ENCODE measurements at places on chromosomes 3 and 15.
A peak's percentile ranks its signal among the peaks of the same experiment; 100 is the strongest.

- no peak for DNase-seq
These were observed 241.7 kb upstream of the ICE2 start for GRCh38 chr15:60720493-60721256.

- DNase-seq: no peak
These were observed 23.5 kb downstream of the NOX5 start for GRCh38 chr15:69037977-69038376.

DNA sequence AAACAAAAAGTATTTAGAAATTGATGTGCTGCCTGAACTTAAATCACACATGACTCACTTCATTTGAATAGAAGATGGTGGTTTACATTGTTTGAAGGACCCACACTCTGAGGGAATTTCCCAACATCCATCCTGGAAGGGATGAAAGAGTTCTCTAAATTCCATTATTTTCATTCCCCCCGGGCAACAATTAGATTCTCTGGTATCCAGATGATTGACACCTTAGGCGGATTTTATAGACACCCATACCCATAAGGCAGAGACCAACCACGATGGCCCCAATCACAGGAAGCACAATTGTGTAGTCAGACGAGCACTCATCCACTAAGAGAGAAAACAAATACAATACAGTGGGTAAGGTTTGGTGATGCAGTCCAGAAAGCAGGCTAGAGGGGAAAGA is 24.6 kb upstream of the MCCC1 start:
- no peak for DNase-seq

GRCh38 chr15:81940467-81941451 is 105.1 kb downstream of the MEX3B start:
- no peak for DNase-seq

DNA sequence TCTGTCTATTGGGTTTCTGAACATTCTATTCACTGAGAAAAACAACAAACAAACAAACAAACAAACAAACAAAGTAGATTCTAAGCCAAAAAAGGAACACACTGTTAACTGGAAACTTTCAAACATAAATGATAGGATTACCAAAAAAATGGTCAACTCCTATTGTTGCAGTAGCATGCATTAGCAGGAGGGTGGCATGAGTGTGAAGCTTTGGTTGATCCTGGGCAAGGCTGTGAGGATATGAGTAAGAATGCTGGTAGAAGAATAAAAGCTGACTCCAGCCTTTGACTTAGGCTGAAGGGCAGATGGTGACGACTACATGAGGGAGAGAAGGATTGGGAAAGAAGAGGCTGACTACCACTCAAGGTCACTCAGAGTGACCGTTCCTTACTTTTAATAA is 810.3 kb downstream of the VGLL3 start:
- peak; percentile 7 for DNase-seq

- DNase-seq: no peak
These were observed 21.9 kb upstream of the POLR2M start for GRCh38 chr15:57684491-57685151.

DNA sequence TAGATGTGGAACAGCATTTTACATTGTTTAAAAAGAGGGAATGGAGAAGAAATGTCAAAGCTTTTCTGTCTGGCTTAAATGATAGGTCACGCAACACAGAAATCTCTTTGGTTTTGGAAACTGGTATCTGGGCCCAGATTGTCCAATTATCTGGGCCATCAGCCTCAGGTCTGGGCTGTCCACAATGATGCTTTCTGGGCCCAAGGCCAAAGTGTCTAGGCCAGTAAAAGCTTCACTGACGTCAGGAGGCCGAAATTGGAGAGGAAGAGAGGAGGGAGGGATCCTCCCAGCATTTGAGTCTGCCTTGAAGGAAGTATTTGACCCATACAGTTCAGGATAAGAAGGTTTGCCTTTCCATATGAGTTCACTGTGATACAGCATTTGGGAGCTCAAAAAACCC is 60.7 kb upstream of the ALDH1A3 start:
- DNase-seq: peak; percentile 65

GRCh38 chr3:132561003-132561402 is 36.1 kb upstream of the ACKR4 start:
- no peak for DNase-seq

DNA sequence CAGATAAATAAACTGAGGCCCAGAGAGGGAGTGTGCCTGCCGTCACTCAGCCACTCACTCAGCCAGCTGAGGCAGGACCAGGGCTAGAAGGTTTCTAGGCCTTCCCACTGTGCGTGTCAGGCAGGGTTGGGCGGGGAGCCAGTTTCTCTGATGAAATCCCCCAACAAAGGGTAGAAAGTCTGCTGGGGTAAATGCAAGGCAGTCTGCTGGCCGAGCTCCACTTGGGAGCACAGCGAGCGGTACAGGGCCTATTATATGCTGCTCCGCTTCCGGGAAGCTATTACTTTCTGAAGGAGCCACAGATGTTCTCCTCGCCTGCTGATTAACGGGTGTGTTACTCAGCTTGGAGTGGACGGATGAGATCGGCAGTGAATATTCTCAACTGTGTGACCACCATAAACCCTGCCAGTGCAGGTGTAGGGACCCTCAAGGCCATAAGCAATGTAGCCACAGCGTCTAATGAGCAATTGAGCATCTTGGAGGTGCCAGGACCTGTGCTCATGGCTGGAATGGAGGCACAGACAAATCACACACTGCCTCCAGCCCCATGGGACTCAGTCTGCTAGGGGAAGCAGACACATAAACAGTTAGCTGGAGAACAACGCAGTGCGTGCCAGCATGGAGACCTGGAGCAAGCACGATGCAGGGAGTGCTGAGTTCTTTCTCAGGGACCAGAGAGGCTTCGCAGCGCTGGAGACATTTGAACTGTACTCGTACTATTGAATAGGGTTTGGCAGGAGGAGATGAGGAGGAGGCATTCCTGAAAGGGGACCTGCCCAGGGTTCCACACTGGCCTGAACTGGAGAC is 42.1 kb downstream of the CORO2B start:
- no peak for DNase-seq

DNA sequence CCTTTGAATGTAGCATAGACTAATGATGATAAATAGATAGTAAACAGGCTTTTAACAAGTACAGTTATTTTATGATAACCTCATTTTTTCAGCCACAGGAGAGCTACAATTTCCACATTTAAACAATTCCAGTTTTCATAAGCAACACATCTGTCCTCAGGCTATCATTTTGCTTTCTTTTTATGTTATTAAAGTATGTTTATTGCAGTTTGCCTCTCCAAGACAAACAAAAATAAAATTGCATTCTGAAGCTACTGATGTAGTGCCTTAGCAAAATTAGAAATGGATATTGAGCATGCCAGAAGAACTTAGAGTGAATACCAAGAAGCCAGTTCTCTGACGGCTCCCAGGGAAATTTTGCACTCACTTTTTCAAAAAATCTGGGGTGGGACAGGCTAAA is 140.6 kb upstream of the ABHD17C start:
- no peak for DNase-seq

- DNase-seq: no peak
These were observed 1065.2 kb downstream of the ZPLD1 start for GRCh38 chr3:103499967-103500366.

DNA sequence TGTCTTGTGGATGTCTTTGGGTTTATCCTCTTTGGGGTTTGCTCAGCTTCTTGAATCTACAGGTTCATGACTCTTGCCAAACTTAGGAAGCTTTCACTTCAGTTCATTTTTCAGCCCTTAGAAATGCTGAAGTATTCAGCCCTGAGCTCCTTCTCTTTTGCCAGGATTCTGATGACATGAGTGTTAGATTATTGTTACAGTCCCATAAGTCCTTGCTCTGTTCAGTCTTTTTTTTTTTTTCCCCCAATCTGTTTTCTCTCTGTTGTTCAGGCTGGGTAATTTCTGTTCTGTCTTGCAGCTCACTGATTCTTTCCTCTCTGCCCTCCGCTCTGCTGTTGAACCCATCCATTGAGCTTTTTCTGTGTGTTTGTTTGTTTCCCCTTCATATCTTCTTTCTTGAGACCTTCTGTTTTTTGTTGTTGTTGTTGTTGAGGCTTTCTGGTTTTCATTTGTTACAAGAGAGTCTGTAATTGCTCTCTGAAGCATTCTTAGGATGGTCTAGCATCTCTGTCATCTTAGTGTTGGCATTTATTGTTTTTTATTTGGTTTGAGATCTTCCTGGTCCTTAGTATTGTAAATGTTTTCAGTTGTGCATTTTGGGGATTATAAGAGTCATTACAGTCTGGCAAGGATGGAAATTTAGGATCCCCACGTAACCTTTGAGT is 18.4 kb downstream of the LRCH3 start:
- DNase-seq: no peak

DNA sequence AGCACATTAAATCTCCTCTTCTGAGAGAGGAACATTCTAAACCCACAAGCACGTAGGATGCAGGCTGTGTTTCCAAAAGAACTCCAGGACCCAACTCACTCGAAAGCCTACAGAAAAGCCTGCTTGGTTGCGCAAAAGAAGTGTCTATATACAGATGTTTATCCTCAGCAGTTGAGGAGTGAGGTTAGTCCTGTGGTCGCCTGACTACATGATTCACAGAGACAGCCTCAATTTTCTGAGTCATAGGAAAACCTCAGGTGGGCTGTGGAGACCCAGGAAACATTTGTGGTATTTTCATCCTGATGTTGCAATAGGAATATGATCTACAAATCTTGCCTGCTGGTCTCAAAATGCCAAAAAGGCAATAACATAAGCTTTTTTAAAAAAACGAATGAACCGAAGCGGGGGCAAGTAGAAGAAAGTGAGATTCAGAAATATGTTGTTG is 183.8 kb upstream of the THRB start:
- no peak for DNase-seq

- no peak for DNase-seq
These were observed 981.9 kb downstream of the FHIT start for GRCh38 chr3:60269377-60269776.

DNA sequence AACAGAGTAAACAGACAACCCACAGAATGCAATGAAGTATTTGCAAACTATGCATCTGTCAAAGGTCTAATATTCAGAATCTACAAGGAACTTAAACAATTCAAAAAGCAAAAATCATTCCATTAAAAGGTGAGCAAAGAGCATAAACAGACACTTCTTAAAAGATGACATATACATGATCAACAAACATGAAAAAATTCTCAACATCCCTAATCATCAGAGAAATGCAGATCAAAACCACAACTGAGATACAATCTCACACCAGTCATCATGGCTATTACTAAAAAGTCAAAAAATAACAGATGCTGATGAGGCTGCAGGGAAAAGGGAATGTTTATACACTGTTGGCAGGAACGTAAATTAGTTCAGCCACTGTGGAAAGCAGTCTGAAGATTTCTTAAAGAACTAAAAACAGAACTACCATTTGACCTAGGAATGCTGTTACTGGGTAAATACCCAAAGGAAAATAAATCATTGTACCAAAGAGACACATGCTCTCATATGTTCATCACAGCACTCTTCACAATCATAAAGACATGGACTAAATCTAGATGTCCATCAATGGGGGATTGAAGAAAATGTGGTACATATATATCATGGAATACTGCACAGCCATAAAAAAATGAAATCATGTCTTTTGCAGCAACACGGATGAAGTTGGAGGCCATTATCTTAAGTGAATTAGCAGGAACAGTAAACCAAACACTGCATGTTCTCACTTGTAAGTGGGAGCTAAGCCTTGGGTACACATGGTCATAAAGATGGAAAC is 393.3 kb upstream of the CBLB start:
- DNase-seq: no peak

GRCh38 chr15:39453620-39454019 is 127.3 kb upstream of the THBS1 start:
- DNase-seq: no peak

- peak; percentile 40 for DNase-seq
These were observed at the start of gene PLSCR2 for GRCh38 chr3:146469150-146470017. Gene PLSCR2 (minus strand): TSS chr3:146469561. CDS start chr3:146459904, 9,657 bp downstream.

GRCh38 chr15:45644437-45644836 is 9.6 kb downstream of the SQOR start:
- no peak for DNase-seq

GRCh38 chr15:57751177-57751800 is 44.8 kb downstream of the POLR2M start:
- peak; percentile 48 for DNase-seq

DNA sequence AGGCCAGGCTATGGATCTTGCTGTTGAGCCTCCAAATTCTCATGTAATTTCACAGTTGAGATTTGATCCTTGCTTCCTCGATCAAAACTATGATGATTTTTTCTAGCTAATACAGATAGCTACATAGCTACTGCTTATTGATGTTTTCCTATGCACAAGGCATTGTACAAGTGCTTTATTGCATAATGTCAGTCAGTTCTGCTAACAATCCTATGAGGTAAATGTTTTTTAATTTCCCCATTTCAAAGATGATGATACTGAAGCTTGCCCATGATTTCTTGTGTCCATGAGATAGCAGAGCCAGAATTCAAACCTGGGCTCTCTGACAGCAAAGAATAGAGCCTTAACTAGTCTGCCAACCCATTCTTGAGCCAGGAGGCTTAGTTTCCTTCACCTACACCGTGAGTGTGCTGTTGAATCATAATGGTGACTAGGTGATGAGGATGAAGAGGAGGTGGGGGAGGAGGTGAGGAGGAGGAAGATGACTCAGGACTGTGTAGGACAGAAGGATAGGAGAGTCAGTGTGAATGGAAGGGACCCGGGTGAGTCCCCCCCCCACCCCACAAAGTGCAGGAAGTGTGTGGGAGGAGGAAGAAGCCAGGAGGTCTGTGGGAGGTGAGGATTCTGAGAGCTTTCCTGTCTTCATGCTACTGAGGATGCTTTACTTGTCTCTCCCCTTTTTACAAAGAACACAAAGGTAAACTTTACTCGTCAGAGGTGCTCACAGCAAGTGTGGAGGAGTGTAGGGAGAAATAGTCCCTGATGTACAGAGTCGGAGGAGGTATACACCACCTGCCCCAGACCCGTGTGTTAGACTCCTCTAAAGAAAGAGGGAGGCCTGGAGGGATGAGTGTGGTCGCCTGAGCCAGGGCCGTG is 3.6 kb downstream of the TAGLN3 start:
- DNase-seq: no peak

DNA sequence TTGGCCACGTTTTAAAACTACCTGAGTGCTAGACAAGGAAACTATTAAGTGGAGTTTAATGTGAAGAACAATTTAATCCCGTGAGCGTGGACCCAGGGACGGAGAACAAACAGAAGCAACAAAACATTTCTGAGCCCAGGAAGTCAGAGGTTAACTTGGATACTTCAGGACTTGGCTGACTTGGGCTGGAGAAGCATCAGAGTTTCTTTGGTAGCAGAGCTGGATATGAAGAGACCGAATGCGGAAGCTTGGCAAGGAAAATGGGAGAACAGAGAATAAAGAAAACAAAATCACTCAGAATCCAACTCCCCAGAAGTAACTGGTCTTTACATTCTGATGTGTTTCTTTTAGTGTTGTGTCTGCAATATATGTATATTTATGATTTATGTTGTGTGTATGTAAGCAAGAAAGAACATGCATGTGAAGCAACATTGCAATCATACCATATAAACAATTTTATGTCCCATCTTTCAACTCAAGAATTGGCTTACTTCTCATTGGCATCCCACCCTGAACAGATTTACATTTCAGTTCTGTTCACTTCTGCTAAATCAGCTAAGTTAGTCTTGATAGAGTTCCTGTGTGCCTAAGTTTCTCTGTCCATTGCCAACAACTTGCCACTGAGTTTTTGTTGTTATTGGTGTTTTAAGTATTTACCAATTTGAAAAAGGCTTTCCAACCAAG is 17.2 kb upstream of the PLOD2 start:
- DNase-seq: no peak
